ENCODE measurements at places on chromosomes 1 and 21.

GRCh38 chr1:30323352-30323751 is 400.0 kb downstream of the MATN1 start:
- no peak for DNase-seq

GRCh38 chr1:226863446-226863845 is 7.0 kb upstream of the PSEN2 start:
- no peak for DNase-seq

- DNase-seq, result no peak
Measured at GRCh38 chr1:223825767-223826748, 19.7 kb downstream of the TP53BP2 start.

- DNase-seq, result no peak
Measured at GRCh38 chr1:41884256-41885230, 34.2 kb downstream of the HIVEP3 start.

DNA sequence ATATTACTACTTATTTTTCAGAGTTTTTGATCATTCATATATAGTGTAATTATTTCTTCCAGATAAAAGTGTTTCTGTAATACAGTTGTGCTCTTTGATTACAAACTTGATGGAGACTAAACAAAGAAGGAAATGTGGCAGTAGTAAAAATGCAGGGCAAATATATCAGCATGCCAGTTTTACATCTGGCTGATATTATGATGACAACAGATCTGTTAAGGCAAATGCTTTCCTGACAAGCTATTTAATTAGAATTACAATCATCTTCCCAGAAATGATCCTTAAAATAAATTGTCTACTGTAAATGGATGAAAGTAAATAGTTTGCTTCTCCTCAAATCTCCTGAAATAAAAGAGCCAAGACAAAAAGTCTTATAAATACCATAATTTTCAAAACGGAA is 1659.8 kb downstream of the BRINP3 start:
- no peak for DNase-seq

GRCh38 chr1:160428053-160428452 is 27.7 kb downstream of the VANGL2 start:
- no peak for DNase-seq

DNA sequence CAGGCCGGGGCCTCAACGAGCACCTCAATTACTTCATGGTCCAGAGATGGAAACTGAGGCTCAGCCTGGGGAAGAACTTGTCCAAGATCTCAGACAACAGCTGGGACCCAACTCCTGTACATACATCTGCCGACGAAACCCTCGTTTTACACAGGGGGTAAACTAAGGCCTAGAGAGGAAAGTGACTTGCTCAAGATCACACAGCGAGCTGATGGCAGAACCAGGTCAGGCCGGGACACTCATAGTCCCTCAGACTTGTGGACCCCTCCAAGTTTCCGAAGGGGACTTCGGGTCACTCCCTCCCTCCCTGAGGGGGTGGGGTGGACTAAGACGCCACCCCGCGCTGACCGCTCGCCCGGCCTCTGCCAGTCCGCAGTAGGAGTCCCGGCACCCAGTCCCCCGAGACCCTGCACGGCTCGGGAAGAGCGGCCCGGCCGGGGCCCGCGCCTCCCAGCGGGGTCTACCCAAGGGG is 430 bp downstream of the WASF2 start:
- DNase-seq, result no peak

DNA sequence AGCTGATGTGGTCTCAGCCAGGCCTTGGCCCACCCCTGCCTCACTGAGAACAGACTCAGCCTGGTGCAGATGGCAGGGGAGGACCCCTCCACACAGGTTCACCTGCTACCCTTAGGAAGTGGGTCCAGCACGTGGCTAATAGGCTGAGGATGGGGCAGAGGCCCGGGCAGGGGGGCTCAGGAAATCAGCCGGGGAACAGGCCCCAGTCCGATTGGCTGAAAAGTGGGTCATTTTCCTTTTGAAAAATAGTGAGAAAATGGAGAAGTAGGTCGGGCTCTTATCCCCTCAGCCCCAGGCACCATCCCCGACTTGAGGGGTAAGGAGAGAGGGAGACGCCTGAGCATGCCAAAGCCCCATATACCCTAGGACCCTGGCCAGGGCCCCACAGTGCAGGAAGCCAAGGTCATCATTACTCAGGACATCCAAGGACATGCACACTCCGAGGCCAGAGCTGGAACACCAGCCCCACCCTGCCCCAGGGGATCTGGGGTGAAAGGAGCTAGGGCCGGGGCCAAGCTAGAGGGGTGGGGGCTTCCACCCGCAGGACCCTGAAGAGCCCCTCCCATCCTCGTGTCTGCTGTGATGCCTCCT is 11.0 kb downstream of the DLGAP3 start:
- no peak for DNase-seq

- DNase-seq, result no peak
Measured at GRCh38 chr21:32192291-32193097, 86.4 kb downstream of the MIS18A start.

DNA sequence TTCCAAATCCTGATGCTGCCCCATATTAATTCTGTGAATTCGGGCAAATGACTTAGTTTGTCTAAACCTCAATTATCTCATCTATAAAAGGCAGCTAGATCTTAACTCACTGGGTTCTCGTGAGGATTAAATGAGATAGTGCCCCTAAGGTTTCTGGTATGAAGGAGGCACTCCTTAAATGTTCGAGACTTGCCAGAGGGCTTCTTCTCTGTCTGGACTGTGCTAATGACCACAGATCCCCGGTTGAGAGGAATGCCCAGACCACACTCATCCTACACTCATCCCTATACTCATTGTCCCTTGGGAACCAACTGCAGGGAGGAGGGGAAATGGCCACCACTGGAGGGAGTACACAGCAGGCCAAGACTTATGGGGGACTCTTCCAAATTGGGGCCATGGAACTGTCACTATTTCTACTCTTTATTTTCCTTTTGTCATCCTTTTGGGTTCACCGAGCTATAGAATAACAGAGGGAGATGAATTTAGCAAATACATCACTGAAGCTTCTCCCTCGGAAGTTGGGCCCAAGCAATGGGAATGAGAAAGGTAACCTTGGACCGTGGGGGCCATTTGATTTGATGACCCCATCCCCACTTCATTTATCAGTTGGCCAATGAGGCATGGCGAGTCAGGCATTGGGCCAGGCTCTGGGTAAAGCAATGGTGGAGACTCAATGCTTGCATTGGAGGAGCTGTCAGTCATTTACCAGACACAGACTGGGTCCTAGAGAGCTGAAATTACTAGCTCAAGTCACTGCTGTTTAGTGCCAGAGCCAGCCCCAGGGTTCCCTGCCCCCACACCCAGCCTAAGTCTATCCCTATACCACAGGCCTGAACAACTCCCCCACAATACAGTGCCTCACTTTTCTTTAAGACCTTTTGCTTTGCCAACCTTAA is 5.1 kb downstream of the ATF3 start:
- no peak for DNase-seq

DNA sequence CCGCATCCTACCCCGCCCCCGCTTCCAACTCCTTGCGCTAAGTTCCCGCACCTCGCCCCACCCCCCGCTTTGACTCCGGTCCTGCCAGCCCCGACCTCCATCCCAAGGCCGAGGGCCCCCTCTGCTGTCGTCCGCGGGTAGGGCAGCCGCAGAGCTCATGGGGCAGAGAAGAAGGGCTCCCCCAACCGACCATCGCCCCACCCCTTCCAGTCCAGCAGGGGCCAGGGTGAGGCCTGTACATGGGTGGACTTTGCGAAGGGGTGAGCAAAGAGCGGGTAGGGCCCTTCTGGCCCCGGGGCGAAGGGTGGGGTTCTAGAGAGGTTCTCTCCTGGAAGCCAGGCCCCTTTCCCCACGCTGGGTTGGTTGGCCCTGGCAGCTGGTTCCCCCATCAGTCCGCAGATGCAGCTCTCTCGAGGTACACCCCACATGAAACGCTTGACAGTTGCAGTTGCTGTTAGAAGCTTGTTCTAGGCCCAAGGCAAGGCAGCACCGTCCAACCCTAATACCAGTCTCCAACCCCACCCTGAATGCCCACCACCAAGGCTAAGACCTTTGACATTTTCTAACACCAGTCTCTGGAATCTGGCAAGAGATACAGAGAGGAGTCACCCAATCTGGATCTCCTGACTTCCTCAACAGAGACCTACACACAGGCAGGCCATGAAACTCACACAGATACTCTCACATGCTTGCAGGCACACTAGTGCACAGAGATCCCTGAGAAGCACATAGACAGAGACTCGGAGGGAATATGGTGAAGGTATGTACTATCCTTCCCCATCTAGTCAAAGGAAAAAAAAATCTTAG is 25.3 kb upstream of the ADGRB2 start:
- DNase-seq, result peak; percentile 90

GRCh38 chr1:100882698-100883097 is 11.9 kb downstream of the EXTL2 start:
- DNase-seq, result no peak

DNA sequence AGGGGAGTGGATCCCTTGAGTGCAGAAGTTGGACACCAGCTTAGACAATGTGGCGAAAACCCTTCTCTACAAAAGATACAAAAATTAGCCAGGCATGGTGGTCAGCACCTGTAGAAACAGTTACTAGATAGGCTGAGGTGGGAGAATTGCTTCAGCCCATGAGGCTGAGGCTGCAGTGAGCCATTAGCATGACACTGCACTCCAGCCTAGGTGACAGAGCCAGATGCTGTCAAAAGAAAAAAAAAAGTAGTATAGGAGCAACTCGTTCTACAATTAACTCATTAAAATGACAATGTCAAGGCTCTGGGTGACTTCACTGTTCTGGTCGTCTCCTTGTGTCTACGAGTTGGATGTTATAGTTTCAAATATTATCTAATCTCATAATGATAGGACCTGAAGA is 370.6 kb upstream of the NCAM2 start:
- DNase-seq, result no peak

DNA sequence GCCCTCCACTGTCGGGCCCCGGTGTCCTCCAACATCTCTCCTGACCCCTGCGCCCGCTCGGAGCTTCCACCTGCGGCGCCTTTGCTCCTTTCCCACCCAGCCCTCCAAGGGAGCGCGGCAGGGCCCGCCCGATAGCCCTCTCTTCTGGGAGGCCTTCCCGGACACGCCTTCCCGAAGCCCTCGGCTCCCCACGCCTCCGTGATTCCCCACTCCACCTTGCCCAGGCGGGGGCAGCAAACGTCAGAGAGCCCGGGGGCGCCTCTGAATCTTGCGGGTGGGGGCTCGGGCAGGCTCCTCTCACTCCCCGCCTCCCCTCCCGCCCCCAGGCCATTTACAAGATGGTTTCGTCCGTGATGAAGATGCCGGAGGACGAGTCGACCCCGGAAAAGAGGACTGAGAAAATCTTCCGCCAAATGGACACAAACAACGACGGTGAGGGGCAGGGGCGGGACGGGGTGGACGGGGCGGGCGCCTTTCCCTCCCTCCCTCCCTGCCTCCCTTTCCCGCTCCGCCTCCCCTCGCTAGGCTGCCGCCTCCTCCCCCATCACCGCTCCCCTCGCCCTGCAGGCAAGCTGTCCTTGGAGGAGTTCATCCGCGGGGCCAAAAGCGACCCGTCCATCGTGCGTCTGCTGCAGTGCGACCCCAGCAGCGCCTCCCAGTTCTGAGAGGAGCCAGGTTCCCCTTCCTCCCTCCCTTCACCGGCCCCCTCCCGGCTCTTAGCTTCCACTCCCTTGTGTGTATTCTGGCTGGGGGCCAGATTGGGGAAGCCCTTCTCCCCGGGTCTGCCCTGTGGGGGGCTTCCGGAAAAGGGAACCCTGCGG is 7.1 kb downstream of the HPCA start:
- DNase-seq, result no peak

DNA sequence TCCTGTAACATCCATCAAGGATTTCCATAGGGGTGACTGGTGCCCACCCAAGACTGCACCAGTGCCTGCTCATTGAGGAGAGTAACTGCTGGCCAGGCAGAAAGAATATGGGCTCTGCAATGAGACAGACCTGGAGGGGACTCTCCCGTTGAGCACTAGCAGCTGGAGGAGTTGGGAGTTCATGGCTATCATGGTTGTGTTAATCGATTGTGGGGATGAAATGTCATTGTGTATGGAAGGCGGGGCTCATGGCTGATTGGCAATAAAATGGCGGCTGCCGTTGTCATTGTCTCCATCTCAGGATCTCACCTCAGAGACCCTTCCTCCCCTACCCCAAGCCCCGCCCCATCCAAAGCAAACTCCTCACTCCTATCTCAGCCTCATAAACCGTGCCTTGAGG is 3.9 kb downstream of the TMEM125 start:
- no peak for DNase-seq

DNA sequence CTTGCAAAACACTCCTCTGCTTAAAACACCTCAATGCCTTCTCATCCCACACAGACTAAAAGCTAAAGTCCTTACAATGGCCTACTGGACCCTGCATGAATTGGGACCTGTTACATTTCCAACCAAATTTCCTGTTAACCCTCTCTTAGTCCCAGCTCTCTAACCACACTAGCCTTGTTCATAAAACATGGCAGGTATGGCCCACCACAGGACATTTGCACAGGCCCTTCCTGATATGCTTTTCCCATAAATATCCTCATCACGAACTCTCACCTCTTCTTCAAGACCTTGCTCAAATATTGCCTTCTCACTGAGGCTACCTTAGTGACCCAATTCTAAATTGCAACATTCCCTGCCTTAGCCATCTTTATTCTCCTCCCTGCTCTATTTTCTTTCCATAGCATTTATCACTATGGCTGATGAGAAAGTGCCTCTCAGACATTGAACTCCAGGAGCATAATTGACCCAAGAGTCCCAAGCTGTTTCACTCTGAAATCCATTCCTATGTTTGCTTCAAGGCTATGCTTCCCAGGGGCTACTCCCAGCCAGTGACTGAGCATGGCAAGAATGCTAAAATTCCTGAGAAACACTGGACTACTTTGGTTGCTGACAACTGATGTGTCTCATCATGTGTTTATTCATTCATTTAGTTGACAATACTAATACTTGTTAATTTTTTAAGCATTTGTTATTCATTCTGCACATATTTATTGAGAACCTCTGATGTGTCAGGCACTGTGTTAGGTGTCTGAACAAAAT is 2.7 kb upstream of the PALMD start:
- no peak for DNase-seq

DNA sequence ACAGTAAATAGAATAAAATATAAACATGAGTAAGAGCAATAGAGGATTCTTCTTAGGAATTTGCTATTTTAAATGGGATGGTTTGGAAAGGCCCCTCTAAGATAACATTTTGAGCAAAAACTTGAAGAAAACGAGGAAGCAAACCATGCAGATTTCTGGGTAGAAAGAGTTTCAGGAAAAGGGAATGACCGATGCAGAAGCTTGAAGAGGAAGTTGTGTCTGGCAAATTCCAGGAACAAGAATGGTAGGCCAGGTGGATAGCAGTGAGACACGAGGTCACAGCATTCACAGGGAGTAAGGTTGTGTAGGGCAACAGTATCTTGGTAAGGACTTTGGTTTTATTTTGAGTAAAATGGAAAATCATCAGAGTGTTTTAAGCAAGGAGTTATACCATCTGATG is 108.9 kb downstream of the PEX14 start:
- no peak for DNase-seq

All from stimulated activated CD4-positive, alpha-beta T cell treated with anti-CD3 and anti-CD28 coated beads, Interleukin-15, amount 100 ng/mL, for 48 hours (primary cell).